ENCODE measurements at places on chromosomes 6 and 20.

DNA sequence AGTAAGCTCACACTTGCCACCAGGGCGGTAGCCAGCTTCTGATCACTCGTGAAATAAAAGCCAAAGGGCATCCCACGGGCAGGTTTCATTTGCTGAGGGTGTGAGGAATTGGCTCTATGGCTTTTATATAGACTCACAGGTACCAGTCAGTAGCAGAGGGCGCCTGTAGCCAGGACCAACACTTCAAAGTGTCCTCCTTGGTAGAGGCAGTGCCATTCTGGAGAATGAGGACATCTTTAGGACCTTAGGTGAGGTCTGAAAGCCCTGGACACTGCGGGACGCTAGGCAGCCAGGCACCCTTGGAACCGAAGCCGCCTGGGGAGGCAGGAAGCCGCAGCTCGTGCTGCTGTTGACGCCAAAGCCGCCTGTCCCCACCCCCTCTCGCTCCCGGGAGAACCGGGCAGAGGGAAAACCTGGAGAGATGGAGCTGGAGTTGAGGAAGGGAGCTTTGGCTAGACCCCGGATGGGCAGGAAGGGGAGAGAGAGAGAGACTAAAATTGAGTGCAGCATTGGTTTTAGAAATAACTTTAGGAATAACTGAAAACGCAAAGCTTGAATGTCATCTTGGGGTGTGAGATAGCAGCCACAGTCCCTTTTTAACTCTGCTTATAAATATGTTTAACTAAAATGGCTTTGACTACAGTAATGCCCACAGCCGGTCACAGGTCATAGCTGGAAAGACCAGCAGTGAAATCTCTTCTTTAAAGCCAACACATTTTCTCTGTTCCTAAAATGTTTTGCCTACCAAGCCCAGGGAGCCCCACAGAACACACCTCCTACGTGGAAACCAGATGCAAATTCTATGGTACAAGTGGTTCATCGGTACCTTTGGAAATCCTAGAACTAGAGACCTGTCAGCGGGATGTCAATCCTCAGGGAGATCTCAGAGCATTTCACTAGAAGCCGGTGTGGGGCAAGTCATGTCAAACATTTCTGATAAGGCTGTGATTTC lies 128.5 kb upstream of the CDYL start:
- DNase-seq, result no peak

DNA sequence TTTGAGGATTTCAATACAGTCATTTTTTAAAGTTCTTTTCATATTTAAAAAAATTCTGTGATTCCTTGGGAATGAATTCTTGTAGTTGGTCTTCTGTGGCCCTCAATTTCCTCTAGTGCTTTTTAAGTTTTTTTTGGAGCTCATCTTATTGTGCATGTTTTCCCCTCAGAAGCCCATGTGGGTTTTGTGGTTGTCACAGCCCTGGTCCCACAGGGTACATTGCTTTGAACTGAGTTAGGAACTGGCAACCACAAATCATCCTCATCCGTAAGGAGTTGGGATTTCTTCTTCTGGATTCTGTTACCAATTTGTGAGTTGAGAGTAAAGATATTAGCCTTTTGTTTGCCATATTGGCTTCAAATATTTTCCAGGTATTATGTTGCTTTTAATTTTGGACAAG lies 89.9 kb downstream of the AKAP7 start:
- no peak for DNase-seq

DNA sequence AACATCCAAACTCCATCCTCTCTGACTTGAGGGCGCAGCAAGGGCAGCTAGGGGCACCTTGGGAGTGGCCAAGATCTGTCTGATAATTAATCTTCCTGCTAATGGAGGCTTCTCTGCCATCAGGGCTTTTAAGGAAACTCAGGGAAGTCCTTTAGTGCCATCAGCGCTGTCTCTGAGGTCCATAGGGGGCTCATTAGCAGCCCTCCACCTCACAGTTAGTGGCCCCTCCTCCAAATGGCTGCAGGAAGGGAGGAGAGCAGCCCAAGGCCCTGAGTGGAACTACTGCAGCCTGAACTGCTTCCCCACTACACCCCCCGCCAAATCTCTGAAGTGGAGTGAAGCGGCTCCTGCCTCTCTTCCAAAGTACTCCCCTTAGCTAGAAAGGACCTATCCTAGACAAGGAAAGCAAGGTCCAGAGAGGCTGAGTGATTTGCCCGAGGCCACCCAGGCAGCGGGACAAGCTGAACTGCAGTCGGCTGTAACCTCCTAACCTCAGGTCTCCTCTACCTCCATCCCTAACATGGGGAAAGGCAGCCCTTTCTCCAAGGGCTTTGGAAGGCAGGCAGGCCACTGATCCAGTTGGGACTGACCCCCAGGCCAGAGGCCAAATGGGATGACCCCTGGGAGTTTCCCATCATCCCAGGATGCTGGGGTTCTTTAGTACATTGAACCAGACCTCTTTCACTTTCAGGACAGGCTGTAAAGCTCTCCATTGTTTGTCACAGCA lies 39.5 kb upstream of the ZFAND3 start:
- no peak for DNase-seq

DNA sequence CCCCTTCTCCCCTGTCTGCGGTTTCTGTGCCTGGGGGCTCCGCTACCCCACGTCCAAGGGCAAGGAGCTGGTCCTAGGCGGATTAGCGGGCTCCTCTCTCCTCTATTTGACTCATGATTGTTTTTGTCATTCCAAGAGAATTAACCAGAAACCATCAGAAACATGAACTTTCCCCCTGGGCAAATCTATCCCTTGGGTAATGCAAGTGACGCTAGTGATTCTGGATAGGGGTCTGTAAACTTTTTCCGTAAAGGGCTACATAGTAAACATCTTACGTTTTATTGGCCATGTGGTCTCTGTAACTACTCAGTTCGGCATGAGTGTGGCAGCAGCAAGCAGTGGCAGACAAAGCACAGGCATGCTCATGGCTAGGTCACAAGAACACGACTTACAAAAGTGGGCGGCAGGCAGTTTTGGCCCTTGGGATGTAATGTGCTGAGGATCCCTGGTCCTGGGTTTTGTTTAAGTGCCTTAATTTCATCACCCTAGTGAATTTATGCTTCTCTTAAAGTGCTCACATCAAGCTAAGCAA lies 654 bp downstream of the CST11 start:
- no peak for DNase-seq

GRCh38 chr6:116695401-116695800 lies 14.4 kb downstream of the KPNA5 start:
- DNase-seq, result no peak

DNA sequence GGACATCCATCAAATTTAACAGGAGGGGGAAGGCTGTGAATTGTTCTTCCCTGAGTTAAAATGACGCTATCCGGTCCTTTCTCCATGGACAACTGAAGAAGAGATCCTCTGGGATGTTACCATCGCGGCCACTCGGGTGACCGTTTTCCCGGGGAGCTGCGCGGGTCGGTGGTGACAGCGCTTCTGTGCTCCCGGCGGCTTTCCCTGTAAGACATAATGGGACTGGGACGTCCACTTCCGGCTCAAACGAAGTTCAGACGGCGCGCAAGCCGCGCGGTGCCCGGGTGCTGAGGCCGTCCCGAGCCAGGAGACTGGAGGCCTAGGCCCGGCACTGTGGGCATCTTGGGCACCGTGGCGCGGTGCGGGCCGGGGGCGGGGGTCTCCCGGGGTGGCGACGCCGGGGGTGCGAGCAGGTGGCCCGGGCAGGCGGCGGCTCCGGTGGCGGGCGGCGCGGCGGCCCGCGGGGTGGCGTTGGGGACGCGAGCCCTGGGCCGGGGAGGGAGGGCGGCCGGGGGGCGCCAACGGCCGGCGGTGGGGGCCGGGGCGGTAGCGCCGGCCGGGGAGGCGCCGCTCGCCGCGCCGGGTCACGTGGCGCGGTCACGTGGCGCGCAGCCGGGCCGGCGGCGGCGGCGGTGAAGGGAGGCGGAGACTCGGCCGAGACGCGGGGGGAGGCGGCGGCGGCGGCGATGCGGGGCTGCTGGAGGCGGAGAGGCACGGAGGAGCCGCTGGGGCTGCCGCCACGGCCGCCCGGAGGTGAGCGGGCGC lies 63.6 kb downstream of the GTF2H5 start:
- DNase-seq, result no peak

DNA sequence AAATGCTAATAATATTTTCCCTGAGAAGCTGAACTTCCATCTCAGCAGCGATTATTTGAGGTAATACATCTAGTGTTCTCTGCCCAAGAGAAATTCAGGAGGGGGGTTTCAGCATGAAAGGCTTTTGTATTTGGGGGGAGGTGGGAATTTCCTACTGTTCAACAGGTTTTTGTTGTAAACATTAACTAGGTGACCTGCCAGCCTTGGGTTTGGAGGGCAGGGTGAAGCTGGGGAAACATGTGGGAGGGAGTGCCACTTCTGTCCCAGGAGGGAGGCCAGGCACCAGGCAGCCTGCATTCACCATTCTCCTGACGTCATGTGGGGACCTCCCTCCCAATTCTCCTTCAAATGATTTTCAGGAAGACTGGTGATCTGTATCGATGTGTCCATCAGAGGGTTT lies 37.7 kb upstream of the PKHD1 start:
- DNase-seq, result no peak

GRCh38 chr6:45477278-45477677 lies 99.5 kb upstream of the SUPT3H start:
- DNase-seq, result no peak

DNA sequence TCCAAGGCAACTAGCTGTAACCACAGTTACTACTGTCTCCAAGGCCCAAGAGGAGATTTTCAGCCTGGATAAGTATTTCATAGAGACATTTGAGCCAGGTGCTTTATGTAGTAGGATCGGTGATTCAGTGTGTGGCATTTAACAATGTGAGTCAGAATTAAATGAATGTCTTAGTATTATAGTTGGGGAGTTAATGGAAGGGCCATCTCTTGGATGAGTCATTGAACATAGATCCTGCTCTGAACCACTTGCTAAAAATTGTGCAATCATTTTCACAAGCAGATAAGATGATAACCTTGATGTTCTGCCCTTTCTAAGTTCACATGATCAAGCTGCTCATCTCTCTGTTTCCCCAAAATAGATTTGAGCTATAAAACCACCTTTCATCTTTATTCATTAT lies 668.9 kb upstream of the CITED2 start:
- DNase-seq, result no peak

DNA sequence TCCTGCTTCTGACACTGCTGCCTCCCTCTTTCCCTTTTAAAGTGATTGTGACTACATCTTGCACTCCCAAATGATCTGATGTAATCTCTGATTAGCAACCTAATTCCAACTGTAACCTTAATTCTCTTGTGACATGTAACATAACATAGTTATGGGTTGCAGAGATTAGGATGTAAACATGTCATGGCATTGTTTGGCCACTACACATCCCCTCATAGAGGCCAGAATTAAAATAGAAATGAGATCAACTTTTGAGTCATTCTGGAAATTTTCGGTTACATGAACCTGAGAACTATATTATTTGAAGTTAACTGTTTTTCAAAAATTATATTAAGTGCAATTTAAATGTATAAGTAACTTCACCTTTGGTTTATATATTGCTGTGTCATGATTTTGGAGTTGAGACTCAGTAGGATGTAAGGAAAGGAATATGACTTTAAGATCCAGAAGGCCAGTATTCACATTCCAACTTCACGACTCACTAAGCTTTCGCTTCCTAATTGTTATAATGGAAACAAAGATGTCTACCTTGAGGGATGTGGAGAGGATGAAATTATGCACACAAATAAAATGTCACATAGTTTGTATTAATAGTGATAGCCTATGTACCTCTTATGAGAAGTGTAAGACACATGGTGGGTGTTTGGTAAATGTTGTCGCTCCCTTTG lies 611.9 kb upstream of the MAP3K7 start:
- DNase-seq, result no peak

GRCh38 chr6:73393278-73393677 lies 1.4 kb upstream of the DDX43 start:
- no peak for DNase-seq

GRCh38 chr6:53829698-53830221 lies 35.0 kb downstream of the LRRC1 start:
- DNase-seq, result no peak

GRCh38 chr20:51647674-51648570 lies 105.4 kb upstream of the NFATC2 start:
- DNase-seq, result no peak

DNA sequence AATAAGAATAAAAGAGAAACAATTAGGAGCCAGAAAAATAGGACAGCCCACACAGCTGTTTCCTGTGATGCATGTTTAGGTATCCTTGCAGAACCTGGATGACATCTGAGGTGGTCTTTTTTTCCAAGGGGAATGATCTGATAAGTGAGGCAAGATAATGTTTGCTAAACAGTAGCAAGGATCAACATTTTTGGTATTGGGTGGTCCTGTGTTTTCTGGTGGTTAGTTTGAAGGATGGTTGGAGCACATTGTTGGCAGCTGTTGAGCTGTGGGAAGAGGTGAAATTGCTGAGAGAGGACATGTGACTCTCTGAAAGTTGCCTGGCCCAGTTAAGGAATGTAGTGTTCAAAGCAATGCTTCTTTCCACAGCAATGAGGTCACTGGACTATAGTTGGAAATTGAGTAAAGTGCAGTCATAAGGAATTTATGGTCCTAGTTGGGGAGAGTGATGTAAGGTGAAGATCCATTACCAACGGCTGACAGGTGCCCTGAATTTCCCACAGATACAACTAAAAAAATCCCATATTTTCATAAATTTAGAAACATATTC lies 270.2 kb upstream of the IMPG1 start:
- DNase-seq, result no peak

DNA sequence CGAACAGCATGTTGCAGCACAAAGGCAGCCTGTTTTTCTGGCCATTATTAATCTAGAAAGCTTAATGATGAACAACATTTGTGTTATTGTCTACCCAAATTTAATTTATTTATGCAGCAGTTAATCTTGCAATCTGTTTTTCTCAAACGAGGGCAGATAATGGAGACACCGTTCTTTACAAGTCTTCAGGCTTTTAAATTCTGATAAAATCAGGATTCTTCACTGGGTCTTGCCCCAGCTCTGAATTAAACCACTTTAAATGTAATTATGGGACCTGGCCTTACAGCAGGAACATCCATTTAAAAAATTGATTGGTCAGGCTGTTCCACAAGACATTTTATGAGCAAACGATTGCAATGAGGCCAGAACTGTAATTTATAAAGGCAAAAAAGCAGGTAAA lies 26.5 kb upstream of the INSM1 start:
- no peak for DNase-seq

GRCh38 chr6:143902827-143903226 lies 38.6 kb downstream of the ZC2HC1B start:
- DNase-seq, result no peak

GRCh38 chr20:48017509-48017908 lies 232.2 kb upstream of the SULF2 start:
- DNase-seq, result no peak

DNA sequence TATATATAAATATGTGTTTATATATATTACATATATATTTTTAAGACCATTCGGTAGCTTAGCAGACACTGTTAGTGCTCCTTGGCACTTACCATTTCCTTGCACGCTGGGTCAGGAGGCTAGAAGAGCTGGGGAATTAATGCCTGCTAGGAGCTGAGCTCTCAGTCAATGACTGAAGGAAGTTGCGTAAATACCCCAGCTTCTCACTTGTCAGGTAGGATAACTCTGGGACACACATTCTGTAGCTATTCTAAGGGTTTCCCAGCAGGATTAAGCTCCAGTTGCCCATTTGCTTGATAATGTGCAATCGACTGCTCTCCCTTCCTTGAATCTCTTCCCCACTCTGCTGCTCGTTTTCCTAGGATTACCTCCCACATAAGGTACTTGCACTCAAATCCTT lies 15.7 kb upstream of the DNAAF9 start:
- no peak for DNase-seq

GRCh38 chr6:155473741-155474140 lies 18.1 kb upstream of the NOX3 start:
- DNase-seq, result no peak

Measured in stimulated activated CD8-positive, alpha-beta memory T cell treated with anti-CD3 and anti-CD28 coated beads, Interleukin-7, amount 100 ng/mL, for 48 hours (primary cell).